C1 segment of cervical spinal cord (tissue), 14 donors: ENCODE measurements at places on chromosomes 4 and X.

- no peak for DNase-seq
These were observed 2.9 kb downstream of the KLHL15 start for GRCh38 chrX:24023972-24024669.

DNA sequence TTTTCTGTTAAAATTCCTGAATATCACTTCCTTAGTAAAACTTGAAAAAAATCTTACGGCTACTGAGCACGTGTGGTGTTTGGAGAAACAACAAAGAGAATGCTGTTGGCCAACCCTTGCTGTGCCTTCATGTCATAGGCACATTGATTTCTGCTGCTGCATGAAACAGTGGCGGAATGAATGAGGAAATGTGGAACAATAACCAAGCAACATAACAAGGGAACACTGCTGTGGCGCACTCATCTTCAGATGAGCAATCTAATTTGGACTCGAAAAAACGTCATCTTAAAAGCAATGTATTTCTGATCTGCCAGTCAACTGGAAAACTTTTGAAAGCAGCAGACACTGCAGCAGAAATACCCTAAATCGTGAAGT is 51.4 kb downstream of the PROM1 start:
- no peak for DNase-seq

GRCh38 chr4:183180096-183180495 is 81.0 kb downstream of the WWC2 start:
- DNase-seq: no peak

DNA sequence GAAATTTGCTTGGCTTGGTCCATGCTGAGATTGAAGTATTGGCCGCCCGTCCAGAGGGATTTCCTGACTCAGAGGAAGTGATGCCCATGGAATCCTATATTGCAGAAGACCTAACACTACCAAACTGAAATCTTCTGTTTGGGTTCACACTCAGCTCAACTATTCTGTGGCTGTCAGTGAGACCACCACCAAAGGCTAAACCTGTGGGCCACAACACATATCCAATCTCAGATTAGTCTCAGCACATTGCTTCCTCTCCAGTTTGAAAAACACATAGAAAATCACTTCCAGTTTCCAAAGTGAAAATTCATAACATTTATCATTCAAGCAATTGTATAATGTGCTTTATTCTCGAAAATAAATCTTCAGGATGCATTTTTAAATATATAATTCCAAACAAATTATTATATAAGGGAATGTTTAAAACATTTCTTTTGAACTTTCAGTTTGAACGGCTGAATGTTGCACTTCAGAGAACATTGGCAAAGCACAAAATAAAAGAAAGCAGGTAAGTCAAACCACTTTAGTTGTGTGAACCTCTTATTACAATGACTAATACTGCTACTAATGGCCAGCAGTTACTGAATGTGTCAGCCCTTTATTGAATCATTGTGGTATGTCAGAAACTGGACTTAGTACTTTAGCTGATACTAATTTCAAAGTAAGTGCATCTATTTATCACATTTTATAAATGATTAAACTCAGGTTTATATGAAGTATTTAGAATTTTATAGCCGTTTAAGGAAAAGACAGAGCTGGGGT is 37.0 kb downstream of the GUCY1A1 start:
- DNase-seq: no peak

- DNase-seq: no peak
These were observed 518.8 kb upstream of the FTHL17 start for GRCh38 chrX:31590581-31591114.

DNA sequence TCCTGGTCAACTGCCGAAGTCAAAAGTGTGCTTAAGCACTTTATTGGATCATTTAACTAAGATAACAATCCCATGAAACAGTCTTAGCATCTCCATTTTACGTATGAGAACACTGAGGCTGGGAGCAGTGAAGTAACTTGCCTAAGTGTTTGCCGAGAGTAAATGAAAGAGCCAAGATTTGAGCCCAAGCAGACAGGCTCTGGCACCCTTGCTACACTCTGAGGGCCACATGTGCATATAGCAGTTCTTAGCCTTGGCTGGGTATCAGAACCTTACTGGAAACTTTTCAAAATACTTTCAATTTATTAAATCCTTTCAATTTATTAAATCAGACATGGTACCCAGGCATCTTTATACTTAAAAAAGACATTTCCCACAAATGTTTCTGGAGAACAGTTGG is 225.9 kb downstream of the NR3C2 start:
- no peak for DNase-seq

DNA sequence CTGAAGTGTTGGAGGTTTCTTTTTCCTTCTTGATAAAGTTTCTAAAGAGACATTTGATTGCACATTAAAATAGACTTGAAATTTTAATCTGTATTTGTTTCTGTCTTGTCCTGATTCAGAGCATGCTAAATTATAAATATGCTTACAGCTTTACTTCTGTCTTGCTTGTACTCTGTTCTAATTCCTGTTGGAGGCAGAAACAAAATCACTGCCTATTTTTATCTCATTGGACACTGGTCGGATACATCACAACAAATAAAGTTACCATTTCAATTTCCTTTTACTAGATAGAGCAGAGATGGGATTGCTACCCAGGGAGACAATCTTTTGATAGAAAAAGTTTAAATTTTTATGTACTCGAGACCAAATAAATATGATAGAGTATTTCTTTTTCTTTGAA is 6.9 kb downstream of the ANK2 start:
- no peak for DNase-seq

GRCh38 chrX:2137882-2138281 is 362.9 kb downstream of the DHRSX start:
- DNase-seq: no peak

DNA sequence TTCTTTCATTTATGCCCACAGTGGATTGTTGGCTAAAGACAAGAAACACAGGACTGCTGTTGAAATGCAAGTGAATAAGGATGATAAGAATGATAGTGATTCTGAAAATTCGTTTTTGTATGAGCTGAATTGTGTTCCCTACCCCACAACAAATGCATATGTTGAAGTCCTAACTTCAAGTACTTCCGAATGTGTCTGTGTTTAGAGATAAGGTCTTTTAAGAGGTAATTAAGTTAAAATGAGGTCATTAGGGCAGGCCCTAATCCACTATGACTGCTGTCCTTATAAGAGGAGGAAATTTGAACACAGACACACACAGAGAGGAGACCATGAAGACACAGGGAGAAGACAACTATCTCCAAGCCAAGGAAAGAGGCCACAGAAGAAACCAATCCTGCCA is 126.6 kb upstream of the ACSL4 start:
- DNase-seq: no peak

DNA sequence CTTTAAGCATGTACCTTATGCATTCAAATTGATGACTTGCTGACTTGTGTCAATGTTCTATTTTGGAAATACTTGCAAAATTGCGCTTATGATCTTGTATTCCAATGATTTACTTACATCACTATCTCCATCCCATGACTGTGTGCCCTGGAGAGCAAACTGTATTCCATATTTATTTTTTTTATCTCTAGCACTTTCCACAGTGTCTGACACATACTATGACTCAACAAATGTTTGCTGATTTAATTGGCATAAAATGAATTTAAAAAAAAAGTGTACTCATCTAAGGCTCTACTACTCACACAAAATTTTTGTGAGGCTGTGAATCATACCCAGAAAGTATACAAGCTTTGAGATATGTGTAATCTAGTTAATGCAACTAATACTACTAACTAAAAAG is 1066.8 kb upstream of the ADGRL3 start:
- DNase-seq: no peak

DNA sequence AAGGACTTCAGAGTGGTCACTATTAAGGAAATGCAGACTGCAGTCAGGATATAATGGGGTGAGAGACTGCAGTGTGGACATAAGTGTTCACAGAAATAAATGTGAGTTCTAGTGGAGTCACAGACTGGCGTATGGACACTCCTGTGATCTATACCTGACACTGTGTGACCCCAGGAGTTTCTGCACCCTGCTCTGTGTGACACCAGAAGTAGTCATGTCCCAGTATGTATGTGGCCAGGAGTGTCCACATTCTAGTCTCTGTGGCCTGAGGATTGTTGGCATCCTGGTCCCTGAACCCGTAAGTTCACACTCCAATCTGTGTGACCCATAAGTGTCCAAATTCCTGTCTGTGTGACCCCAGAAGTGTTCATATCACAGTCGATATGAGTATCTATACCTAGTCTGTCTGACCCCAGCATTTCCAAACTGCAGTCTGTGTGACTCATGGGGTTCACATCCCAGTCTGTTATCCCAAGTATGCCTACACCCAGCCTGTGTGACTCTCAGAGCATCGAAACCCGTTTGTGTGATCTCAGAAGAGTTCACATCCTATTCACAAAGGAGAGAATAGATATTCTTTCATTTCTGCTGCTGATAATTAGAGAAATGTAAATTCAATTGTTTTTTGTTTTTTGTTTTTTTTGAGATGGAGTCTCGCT is 16.3 kb downstream of the WDR13 start:
- no peak for DNase-seq

- no peak for DNase-seq
These were observed 189.5 kb upstream of the ANKRD50 start for GRCh38 chr4:124902001-124902515.

GRCh38 chrX:74924449-74925224 is 615 bp downstream of the NEXMIF start:
- peak; percentile 16 for DNase-seq

DNA sequence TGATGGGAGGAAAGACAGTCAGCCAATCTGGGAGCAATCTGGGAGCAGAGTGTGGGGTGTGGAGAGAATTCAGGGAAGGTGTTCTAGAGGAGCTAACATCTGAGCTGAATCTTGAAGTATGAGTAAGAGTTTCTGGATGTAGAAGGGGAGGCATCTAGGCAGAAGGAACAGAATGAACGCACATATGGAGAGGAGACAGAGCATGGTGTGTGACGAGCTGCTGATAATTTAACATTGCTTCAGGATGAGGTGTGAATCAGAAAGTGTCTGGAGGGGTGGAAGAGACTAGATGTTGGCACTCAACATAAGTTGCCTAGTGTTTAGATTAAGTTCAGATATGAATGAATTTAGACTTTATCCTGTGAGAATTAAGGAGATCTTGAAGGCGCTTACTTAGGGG is 58.9 kb downstream of the CPE start:
- no peak for DNase-seq

- DNase-seq: no peak
These were observed 313.1 kb downstream of the CBLL2 start for GRCh38 chrX:22585831-22586230.

DNA sequence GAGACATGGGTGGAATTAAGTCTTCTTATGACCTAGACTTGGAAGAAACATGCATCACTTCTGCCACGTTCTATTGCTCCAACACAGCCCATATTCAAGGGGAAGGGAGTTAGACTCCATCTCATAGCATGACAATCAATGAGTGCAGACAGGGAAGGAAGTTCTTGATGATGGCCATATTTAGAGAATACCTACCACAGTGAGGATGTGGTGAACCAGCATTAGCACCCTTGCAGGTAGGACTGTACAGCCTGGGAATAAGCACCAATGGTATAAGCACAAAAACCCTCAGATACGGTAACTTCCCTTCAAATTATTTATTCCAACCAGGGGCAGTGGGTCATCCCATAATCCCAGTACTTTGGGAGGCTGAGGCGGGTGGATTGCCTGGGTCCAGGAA is 29.8 kb downstream of the PAGE2 start:
- DNase-seq: no peak

GRCh38 chr4:172826861-172827260 is 341.8 kb upstream of the GALNT7 start:
- no peak for DNase-seq

DNA sequence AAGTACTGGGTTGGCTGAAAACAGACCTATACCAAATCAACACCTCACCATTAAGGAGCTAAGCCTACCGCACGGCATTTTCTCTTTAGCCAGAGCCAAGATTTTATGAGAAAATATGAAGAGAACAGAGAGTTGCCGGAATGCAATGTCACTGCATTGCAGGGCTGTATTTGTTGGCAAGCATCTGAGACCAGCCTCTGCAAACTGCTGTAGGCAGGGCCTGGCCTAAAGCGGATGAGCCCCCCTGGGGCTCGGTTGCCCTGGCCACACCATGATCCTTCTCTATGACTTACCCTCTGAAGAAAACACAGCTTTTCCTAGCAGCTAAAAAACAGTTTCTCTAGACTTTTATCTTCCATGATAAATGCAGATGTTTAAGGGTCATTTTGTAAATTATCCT is 120.5 kb upstream of the SORBS2 start:
- DNase-seq: no peak

- no peak for DNase-seq
These were observed 226.7 kb upstream of the PRKX start for GRCh38 chrX:3940000-3940610.

GRCh38 chr4:25592736-25593135 is 62.9 kb upstream of the SLC34A2 start:
- DNase-seq: no peak

- DNase-seq: no peak
These were observed 20.3 kb upstream of the LUZP4 start for GRCh38 chrX:115269051-115269683.

DNA sequence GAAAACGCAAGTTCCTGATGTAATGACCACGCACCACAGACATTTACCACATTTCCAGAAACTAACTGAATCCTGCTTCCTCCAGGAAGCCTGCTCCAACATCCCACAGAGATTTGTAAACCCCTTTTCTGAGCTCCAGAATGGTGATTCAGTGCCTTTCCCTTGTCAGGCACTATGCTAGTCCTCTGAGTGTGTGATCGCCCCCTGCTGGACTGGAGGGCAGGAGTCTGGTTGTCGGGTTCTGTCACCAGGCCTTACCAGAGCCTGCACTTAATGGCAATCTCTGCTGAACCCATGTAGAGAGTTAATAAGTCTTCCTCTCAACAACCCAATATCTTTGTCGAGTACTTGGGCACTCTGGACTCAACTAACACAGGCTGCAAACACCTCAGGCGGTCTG is 14.5 kb upstream of the KDM5C start:
- no peak for DNase-seq

DNA sequence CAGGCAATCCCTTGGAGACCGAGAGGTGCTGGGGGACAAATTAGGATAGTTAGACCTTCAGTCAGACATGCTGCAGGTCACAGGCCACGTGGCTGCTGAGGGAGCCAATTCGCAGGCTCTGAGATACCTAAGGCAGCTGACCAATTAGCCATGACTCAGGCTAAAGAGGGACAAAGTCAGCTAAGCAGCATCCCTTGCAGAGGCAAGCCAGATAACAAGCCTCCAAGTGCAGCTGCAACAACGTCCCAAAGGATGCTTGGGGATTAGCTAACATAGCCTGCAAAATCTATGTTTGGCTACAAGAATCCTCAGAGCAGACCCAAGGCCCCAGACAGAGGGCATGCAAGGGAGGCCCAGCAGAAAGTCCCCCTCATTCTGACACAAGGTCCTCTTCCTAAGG is 93.5 kb downstream of the SEL1L3 start:
- DNase-seq: no peak

GRCh38 chrX:111353793-111354192 is 58.2 kb downstream of the DCX start:
- DNase-seq: no peak

GRCh38 chr4:124710911-124711310 is 1.6 kb downstream of the ANKRD50 start:
- no peak for DNase-seq

GRCh38 chrX:15953801-15954200 is 99.2 kb upstream of the AP1S2 start:
- no peak for DNase-seq

- no peak for DNase-seq
These were observed 590.1 kb downstream of the RAB28 start for GRCh38 chr4:12894062-12894461.
